ENCODE measurements at places on chromosomes 16 and 17.

DNA sequence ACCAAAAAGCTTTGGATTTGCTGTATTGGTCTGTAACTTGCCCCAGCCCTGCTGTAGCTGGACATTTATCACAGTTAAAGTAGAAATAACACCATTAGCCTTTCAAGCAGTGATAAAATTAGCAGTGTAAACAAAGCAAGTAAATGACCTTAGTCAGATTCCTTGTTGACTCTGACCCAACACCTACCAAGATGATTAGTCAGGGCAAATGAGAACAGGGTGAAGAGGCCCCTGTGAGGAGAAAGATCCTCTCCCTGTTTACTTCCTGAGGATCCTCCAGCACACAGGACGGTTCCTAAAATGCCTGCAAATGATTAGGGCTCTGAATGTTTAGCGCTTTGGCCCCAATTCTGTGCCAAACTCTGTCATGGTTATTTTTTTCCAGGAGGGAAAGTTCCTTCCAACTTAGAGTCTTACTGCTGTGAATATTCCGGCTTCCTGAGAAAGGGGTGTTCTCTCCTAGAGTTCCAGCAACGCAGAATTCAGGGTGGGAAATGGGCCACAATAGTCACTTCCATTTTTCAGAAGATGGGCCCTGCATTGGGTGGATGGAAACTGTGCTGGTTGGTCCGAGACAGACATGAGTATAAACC, 259.0 kb upstream of the MYOCD start:
- DNase-seq = no peak

DNA sequence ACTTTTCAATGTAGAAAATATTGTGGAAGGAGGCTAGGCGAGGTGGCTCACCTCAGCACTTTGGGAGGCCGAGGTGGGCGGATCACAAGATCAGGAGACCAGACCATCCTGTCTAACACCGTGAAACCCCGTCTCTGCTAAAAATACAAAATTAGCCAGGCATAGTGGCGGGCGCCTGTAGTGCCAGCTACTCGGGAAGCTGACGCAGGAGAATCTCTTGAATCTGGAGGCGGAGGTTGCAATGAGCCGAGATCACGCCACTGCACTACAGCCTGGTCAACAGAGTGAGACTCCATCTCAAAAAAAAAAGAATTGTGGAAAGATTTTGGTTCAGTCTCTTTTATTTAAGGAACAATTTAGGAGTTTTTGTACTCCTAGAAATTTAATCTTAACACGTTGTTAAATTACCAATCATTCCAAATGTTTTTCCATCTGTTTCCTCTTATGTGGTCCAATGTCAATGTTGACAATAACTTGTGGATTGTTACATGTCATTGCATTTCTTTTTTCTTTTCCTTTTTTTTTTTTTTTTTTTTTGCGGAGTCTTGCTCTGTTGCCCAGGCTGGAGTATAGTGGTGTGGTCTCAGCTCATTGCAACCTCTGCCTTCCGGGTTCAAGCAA, 124.6 kb upstream of the HAS3 start:
- no peak for DNase-seq

DNA sequence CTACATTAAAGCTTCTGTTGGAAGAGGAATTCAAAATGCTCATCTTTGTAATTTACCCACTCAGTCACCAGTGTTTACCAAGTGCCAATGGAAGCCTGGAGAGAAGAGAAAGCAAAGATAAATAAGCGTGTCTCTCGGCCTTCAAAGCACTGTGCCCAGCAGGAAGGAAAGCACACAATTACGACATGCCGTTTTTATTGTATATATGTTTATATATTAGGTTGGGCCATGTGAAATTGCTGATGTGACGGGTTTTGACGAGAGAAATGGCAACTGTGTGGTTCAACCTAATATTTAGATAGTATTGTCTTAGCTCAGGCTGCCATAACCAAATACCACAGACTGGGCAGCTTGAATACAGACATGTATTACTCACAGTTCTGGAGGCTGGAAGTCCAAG, 79.3 kb upstream of the HSBP1 start:
- DNase-seq = no peak

- no peak for DNase-seq
Observed at GRCh38 chr16:19223235-19224170, 55.5 kb downstream of the SYT17 start.

Measured in upper lobe of right lung (tissue), 1 donor.